ENCODE measurements at places on chromosomes 16 and 17.

DNA sequence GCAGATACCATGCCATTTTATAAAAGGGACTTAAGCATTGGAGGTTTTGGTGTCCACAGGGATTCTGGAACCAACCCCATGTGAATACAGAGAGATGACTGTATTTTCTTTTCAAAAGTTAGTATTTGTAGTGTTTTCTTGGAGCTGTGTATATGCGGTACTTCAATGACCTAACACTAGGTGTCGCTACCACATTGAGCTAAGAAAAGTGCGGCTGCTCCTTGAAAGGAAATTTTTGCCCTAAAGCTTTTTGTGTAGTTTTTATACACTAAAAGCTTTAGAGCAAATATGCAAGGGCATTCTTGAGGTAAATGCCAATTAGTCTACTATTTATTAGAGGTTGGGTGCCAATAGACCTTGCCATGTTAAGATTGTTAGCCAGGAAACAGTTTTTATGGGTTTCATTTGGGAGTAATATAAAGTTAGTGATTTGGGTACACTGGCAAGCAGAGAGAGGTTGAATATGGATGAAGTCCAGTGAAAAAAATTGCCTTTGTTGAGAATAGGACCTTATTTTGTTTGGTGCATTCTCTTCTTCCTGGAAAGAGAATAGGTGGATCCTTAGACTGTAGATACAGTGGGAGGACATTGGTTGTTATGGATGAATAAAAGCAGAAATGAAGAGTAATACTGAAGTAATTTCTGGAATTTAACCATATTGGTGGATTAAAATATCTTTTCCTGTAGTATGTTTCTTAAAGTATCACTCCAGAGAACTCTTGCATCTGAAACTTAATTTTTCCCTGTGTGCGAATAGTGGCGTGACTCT, 43.3 kb downstream of the BCAS3 start:
- peak; percentile 69 for DNase-seq

- DNase-seq = no peak
Observed at GRCh38 chr16:2426941-2427361, 2.3 kb upstream of the CCNF start.

GRCh38 chr16:3085868-3086595, 13.1 kb downstream of the ZSCAN10 start:
- peak; percentile 23 for DNase-seq

DNA sequence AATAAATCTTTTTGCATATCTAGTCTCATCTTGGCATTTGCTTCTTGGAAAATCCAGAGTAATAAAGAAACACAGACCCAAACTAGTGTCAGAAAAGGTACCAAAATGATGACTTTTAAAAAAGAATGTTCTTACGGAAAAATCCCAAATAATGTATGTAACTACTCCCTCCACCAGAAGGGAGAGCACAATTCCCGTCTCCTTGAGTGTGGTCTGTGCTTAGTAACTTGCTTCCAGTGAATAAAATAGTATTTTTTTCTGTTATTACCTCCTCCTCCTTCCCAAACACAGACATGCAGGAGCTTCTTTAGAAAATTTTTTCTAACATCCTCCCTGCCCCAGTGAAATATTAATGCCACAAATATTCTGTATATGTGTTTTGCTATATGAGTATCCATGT, 358.1 kb downstream of the ZFHX3 start:
- no peak for DNase-seq

GRCh38 chr16:84821728-84822689, 2.2 kb downstream of the CRISPLD2 start:
- DNase-seq = peak; percentile 45

- DNase-seq = no peak
Observed at GRCh38 chr17:28279411-28279810, 39.6 kb upstream of the TMEM97 start.

DNA sequence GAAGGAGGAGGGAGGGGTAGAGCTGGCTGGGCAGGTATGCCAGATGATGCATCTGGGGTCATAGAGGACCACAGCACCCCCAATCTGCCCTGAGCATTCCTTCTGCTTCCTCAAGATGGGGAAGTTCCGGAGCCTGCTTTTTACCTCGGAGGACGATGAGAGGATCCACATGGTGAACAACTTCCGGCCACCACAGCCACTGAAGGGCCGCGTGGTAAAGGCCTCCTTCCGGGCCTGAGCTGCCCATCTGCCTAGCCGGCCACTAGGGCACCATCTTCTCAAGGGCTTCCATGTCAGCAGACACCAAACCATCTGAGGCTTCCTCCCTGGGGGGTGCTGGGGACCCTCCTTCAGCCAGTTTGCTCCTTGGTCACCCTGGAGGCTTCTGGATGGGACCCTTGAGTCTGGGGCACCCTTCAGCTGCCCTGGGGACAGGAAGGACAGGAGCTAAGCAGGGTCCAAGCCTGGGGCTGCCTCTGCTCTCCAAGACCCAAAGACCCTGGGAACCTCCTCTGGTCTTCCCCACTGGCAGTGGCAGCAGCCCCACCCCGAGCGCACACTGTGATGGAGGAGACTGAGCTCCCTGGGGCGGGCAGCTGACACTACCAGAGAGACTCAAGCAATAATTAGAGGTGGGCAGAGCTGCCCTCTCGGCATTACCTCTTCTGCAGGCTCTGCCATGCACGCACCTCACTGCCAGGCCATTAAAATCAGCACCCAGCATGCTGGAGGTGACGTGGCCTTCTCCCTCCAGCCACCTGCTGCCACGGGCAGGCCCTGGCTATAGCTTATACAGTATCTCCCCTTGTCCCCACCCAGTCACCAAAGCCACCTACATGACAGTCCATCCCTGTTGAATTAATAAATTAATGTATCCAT, 9.3 kb downstream of the CA7 start:
- peak; percentile 39 for DNase-seq

- DNase-seq = no peak
Observed at GRCh38 chr17:44927696-44928095, 12.4 kb upstream of the GFAP start.

- no peak for DNase-seq
Observed at GRCh38 chr16:62077998-62078397, 41.8 kb upstream of the CDH8 start.

DNA sequence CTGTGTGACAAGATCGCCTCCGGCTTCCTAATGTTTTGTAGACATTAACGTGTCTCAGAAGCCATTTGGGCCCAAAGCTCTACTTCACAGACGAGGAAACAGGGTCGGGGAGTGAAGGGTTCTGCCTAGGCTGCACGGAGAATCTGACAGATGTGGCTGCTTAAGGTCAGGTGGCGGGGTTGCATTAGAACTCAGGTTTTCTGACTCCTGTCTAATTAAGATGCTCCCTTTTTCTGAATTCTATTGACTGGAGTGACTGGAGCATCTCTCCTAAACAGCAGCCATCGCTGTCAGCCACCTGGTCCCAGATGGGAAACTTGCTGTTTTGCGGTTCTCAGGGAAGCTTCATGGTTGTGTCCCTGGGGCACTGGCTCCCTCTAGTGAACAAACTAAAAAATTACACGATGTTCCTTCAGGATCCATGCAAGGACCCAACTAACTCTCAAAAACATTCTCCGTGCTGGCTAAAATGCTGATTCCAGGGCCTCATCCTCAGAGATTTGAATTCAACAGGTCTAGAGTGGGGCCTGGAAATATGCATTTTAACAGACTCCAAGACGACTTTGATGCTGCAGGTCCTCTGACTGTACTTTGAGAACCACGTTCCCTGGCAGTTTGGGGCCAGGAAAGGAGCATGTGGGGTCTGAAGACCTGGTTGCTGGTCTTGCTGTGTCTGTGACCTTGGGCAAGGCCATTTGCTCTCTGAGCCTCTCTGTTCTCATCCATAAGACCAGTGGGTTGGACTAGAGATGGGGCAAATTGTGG, 117.4 kb downstream of the IRF8 start:
- DNase-seq = peak; percentile 65
